HCT116 (cell line): ENCODE measurements at places on chromosomes 13 and 19. TPM values are rescaled to one million over a fixed set of nuclear protein-coding genes. Genes with fewer than 3 reads are reported as not detected.

- DNase-seq, result no peak
- no peaks in the 10 kb centered on the region for H3K27me3 ChIP-seq
- H3K27ac ChIP-seq, result no peak overlapping the region
- no peak overlapping the region for H3K4me3 ChIP-seq
- H3K4me1 ChIP-seq, result no peaks in the 10 kb centered on the region
- H3K36me3 ChIP-seq, result no peaks in the 10 kb centered on the region
Measured at GRCh38 chr13:110652764-110653163, 37.4 kb downstream of the NAXD start.

GRCh38 chr19:28292822-28293500 is 920.0 kb downstream of the UQCRFS1 start:
- H3K4me3 ChIP-seq, result no peak overlapping the region
- H3K27ac ChIP-seq, result no peak overlapping the region
- no peaks in the 10 kb centered on the region for H3K36me3 ChIP-seq
- no peaks in the 10 kb centered on the region for H3K27me3 ChIP-seq

GRCh38 chr13:51235756-51236490 is 13.7 kb downstream of the FAM124A start:
- no peaks in the 10 kb centered on the region for H3K27me3 ChIP-seq
- H3K4me3 ChIP-seq, result no peak overlapping the region
- no peaks in the 10 kb centered on the region for H3K4me1 ChIP-seq
- DNase-seq, result no peak

Gene ZNF17
- 5.1 TPM for total RNA-seq

Gene TMEM255B
- total RNA-seq, result 7.7 TPM

Gene BSPH1
- total RNA-seq, result not detected

Gene REXO1
- total RNA-seq, result 52.2 TPM
